ENCODE measurements at places on chromosomes 16 and 17.

DNA sequence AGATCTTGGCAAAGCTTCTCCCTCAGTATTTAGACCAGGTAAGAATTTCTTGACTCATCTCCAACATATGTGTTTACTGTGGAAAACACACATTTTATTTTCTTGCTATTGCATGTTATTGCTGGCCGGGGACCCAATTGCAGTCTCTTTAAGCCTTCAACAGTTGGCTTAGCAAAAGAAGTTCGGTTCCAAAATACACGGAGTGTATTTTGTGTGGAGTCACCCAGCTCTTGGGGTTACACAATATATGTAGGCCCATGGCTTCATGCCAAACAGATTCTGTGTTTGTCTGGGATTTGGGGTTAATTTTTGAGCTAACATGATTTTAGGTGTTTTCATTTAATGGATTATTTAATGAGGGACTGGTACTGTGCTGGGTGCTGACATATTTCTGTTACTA, 4.0 kb downstream of the ALDH3A2 start:
- no peak for DNase-seq

GRCh38 chr16:4659363-4660353, 33.7 kb upstream of the NUDT16L1 start:
- DNase-seq, result no peak

DNA sequence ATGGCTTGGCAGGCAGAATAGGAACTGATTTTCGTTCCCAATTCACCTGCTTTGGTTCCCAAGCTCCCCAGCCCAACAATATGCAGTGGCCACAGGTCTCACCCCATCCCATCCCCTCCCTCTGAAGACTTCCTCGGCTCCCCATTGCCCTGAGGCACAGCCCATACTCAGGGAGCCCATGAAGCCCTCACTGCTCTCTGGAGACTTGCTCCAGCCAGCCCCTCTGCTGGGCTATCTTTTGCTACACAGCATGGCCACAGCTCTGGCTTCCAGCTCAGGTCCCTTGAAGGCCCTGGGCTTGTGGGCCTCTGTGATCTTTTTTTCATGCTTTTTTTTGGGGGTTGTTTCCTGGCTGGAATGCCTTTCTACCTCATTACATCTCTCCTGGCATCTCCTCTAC, 8.5 kb upstream of the RNF222 start:
- no peak for DNase-seq

DNA sequence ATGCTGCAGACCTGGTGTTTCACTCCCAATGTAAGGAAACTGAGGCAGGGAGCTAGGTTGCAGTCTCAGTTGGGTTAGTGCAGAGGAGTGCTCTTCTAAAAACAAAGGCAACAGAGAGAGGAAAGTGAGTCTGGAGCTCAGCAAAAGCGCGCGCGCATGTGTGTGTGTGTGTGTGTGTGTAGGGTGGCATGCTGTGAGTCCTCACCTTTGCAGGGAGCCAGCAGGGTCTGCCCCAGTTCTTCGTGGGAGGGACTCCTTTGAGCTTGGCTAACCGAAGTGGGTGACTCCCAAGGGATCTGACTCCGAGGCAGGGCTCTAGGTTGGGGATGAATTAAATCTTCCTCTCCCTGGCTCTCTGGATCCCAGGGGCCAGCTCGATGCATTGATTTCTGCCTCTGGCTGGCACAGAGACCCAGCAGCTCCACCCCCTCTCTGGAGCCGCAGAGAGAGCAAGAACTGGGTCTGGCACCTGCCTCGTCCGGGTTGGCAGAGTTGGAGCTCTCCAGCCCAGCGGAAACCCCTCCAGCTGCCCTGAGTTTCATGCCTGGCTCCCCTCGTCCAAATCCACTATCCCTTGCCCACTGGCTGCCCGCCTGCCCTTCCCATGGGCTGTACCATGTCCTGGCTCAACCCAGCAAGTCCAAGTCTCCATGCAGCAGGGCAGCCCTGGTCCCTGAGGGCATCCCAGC, 1.3 kb upstream of the BTBD17 start:
- no peak for DNase-seq

GRCh38 chr16:60818465-60818864, 1217.8 kb downstream of the CDH8 start:
- DNase-seq, result no peak

- DNase-seq, result no peak
Measured at GRCh38 chr16:528111-529011, 849 bp downstream of the CAPN15 start.

GRCh38 chr17:70653850-70654249, 484.5 kb downstream of the KCNJ2 start:
- no peak for DNase-seq

DNA sequence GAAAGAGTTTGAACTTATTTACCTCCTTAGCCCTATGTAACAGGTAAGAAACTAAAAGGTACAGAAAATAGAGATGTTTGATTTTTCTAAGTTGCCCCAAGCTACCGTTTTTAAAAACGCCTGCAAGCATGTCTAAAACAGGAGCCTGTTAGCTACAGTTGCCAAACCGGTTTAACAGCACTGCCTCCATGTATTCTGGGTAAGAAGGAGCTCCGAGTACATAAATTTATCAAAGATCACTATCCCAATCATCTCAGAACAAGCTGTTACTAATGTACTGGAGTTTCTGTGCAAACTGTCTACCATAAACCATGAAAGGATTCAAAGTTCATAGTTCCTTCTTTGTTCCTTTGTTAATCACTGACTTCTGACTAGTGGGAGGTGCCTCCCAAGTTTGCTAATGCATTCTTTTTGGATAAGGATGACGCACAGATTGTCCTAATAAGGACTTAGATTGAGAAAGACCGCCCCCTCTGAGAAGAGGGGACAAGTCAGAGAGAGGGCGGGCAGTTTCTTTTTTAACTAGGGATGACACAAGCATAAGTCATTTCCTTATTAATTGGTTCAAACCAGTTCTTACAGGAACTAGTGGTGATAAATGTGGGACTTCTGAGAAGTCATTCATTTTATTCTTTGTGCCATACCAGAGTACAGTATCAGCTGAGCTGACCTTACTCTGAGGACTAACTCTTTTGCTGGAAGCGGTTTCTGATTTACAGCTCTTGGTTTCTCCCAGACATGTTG, 55.3 kb downstream of the TUBD1 start:
- peak; percentile 100 for DNase-seq

DNA sequence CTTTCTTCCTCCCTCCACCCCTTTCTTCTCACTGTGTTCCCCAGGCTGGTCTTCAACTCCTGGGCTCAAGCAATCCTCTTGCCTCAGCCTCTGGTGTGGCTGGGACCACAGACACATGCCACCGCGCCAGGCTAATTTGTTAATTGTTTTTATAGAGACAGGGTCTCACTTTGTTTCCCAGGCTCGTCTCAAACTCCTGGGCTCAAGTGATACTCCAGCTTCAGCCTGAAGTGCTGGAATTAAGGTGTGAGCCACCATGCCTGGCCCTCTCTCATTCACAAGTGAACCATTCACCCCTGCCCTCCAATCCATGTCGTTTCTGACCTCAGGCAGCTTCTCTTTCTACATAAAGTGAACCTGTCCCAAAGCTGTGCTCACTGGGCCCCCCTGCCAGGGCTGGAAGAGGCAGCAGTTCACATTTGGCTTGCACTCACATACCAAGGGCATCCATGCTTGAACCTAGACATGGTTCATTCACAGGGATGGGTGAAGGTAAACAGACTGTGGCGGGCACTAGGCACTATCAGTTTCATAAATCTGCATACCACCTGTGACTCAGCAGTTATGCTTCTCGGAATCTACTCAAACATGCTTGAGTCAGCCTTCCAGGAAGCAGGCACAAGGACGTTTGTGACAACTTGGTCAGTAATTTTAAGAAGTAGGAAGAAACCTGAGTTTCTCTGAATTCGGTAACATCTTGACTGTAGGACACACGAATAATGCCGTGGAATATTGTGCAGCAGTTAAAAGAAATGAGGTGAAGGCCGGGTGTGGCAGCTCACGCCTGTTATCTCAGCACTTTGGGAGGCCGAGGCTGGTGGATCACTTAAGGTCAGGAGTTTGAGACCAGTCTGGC, 6.0 kb upstream of the RNF213 start:
- DNase-seq, result peak; percentile 65

DNA sequence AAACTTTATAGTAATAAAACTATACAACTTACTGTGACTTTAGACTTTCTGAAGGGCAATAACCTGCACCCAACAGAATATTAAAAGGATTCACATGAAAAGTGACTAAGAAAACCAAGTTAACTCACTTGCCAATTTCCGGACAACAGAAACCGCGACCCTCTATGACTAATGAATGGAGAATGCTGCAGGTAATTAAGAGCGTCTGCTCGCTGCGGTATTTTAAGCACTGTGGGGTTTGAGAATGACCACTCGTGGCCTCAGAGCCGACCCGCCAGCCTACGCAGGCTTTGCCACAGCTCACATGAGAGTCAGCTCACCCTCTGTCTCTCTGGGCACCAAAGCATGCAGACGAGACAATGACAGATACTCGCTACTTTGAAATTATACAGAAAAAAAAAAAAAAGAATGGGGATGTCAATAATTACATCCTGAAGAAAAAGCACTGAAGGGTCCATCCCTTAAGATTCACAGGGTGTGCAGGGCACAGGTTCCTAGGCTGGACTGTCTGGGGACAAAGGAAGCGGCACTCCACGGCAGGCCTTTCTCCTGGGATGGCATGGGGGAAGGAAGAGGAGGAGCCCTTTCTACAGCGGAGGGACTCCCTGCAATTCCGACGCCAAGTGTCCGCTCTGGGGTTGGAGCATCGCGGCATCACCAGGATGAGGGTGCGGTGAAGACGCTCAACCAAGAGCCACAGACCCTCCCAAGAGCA, 35.0 kb downstream of the ZCCHC14 start:
- DNase-seq, result peak; percentile 96

DNA sequence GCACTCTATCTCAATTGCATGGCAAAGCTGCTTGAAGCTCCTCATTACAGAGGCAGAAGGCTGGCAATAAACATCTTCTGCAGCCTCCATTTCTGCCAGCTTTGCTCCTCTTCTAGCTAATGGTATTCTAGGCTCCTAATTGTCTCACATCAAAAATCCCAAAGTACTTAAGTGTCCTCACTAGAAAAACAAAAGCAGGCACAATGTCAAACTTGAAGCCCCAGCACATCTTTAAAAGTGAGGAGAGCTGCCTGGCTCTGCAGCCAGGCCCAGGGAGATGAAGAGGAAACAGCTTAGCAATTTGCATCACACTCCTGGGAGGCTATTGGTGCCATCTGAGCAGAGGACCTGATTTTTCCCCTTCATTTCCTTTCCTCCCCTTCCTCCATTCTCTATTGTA, 197.1 kb downstream of the KCNJ2 start:
- no peak for DNase-seq

GRCh38 chr16:21184834-21185233, 26.4 kb downstream of the LDAF1 start:
- DNase-seq, result no peak

DNA sequence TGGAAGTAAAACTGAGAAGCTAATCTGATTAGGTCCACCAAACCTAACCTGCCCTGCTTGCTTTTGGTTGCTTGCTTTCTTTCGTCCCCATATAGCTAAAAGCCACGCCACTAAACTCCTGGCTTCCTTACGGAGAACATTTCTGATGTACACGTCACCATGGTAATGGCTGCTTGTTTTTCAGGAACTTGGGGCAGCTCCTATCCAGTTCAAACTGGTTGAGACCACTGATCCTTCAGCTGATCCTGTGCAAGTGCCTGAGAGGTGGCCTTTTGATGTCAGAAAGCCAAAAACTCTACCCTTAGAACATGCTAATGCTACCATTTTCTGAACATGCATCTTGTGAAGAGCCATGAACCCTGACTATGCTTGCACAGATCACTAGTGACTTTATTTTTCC, 14.4 kb upstream of the DHRS7C start:
- DNase-seq, result no peak

- no peak for DNase-seq
Measured at GRCh38 chr17:12790249-12791106, 1.2 kb downstream of the ARHGAP44 start.

DNA sequence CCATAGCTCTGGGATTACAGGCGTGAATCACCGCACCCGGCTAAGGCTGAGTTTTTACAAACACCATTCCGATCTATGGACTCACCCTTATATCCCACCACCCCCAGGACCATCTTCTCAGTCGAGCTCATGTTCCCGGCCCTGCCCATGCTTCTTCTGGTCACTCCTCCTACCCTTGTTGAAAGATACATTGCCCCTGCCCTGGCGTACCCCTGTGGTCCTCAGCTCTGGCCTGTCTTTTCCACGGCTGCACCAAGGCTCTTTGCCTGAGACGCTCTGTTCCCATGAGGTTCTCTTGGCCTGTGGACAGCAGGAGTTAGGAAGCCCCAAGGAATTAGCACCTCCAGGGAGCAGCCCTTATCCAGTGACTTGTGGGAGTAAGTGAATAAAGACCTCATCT, 379.4 kb upstream of the TNRC6C start:
- no peak for DNase-seq

DNA sequence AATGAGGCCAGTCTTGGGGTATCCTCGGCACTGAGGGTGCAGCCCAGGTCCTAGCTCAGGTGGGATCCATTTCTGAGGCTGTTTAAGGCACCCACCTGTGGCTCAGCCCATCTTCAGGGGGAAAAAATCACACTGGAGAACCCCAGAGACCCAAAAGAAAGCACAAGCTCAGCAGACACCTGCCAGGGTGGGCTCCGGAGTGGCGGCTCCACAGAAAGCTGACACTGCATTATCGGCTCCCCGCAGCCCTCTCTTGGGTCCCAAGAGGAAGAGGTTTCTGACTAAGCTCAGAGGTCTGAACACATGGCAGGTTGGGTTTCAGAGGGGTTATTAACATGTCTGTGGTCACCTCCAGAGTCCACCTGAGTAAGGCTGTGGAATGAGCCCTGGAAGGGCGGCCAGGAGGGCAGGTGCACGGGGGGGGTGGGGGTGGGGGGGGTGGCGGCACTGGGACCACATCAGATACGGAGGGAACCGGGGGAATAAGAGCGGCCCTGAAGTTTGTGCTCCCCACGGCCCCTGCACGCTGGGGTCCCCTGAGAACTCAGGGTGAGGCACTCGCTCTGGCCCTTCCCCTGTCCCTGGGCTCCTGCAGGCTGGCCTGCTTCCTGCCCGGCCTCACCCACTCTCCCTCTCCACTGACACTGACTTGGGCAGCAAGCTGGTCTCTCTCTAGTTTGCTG, 79.5 kb downstream of the TIMM22 start:
- DNase-seq, result no peak

DNA sequence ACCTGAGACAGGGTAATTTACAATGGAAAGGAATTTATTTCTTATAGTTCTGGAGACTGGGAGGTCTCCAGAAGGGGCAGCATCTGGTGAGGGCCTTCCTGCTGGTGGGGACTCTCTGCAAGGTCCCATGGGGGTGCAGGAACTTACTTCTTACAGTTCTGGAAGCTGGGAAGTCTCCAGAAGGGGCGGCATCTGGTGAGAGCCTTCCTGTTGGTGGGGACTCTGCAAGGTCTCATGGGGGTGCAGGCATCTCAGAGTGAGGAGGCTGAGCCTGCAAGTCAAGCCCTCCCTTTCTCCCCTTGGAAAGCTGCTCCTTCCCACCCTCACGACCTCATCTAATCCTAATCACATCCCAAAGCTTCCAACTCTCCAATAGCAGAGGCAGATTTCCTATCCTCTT, 157.4 kb downstream of the FOXL1 start:
- DNase-seq, result no peak

GRCh38 chr16:84115919-84116719, 623 bp downstream of the MBTPS1 start:
- DNase-seq, result no peak

- no peak for DNase-seq
Measured at GRCh38 chr17:50683434-50684287, 24.1 kb downstream of the ANKRD40 start.

All from BJ (cell line).